Muscle of leg (tissue), 16 donors: ENCODE measurements at places on chromosomes 6 and 20. TPM values are rescaled to one million over a fixed set of nuclear protein-coding genes. Genes with fewer than 3 reads are reported as not detected.

EYS gene
- total RNA-seq, result 1.1 TPM

SLC22A3 gene
- total RNA-seq, result 8.2 TPM

SCAF8 gene
- 38.9 TPM for total RNA-seq

RGS19 gene
- 5.2 TPM for total RNA-seq

CYP39A1 gene
- 2.9 TPM for total RNA-seq

CCN6 gene
- 0.09 TPM for total RNA-seq

GTSF1L gene
- not detected for total RNA-seq

PLCB4 gene
- 5.7 TPM for total RNA-seq

ZNF334 gene
- total RNA-seq, result 8.5 TPM

DEFB124 gene
- 0.62 TPM for total RNA-seq
